ENCODE measurements at places on chromosomes 5 and 9. TPM values are rescaled to one million over a fixed set of nuclear protein-coding genes. Genes with fewer than 3 reads are reported as not detected.

The UNC13B gene
- 17.9 TPM for total RNA-seq

The FCN1 gene
- total RNA-seq = 0.82 TPM

DNA sequence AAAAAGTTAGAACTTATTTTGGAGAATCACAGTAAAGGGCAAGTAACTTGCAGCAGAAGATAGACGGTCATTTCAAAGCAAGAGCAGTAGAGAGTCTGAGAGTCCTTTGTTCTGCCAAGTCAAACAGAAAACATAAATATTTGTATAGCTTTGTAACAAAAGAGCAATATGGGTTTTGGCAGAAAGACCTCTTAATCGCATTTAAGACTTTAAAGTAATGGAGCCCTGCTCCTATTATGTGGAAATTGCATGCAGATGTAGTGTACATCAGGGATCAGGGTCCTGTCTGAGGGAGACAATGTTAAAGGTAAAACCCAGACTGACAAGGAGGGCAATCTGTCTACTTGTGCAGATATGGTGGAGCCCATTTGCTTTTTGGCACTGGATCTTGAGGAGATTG is 87.2 kb downstream of the PGM5 start:
- no peak for DNase-seq

- DNase-seq = no peak
Measured at GRCh38 chr5:4019841-4020240, 424.2 kb downstream of the IRX1 start.

The RELL2 gene
- total RNA-seq = 7.3 TPM

- DNase-seq = no peak
Measured at GRCh38 chr5:88940713-88941112, 57.7 kb upstream of the MEF2C start.

GRCh38 chr5:89399548-89399947 is 516.6 kb upstream of the MEF2C start:
- no peak for DNase-seq

GRCh38 chr9:112212926-112213325 is 37.8 kb upstream of the SUSD1 start:
- DNase-seq = no peak

DNA sequence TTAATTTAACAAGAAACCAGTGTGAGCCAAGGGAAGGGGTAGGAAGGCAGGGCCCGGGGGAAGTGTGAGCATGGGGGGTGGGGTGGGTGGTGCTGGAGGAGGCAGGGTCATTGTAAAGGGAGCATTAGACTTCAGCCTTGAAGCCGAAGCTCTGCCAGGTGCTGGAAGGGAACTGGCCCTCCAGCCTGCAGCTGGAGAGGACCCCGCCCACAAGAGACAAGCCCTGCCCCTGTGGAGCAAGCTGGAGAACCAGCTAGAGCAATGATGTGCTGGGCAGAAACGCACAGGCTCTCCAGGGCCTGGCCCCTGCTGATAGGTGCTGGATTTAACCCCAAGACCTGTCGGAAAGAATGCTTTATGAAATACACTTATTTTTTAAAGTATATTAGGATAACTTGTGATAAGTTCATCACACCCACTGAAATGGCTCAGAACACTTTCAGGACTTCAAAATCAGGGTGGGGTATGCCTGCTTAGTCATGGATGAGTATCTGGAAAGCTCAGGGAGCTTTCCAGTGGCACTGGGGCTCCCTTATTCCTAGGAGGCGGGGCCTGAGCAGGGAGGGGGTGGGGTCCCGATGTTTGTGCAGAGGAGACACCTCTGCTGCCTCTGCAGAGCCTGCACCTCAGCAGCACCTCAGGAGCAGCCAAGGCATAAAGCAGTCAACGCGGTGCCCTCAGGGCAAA is 27.1 kb downstream of the UBE2QL1 start:
- DNase-seq = no peak

The TLR4 gene
- total RNA-seq = 4.9 TPM

The TAF11L2 gene
- total RNA-seq = not detected

DNA sequence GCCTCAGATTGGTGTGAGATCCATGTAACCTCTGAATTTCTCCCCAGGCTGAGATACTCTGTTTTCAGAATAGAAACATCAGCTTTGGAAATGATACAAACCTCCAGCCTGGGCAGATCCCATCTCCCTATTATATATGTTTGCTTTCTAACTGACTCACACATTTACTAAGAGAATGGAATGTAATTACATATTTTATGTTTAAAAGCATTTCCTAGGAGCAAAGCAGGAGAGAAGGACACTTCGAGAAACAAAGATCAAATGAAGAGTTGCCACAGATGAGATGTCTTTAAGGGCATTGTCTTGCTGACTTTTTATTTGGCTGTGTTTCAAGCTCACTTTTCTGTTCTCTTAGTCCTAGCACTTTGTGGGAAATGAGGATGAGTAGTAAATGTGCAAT is 96.3 kb downstream of the CDH18 start:
- no peak for DNase-seq

DNA sequence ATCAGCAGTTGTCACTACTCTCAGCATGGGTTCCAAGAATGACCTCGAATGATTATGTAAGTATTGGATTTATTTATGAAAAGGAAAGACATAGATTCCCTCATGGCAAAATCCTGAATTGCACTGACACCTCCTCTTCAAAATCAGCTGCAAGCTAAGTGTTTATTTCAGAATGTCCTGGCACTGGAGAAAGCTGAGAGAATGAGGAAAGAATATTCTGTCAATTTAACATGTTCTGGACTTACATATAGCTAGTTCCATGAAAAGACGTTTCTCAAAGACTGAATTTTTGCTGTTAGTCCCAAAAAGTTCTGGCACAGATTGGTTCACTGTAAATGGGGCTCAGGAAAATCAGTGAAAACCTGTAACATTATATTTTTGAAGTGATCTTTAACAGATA is 120.3 kb downstream of the NREP start:
- no peak for DNase-seq

The FOXD4L3 gene
- not detected for total RNA-seq

DNA sequence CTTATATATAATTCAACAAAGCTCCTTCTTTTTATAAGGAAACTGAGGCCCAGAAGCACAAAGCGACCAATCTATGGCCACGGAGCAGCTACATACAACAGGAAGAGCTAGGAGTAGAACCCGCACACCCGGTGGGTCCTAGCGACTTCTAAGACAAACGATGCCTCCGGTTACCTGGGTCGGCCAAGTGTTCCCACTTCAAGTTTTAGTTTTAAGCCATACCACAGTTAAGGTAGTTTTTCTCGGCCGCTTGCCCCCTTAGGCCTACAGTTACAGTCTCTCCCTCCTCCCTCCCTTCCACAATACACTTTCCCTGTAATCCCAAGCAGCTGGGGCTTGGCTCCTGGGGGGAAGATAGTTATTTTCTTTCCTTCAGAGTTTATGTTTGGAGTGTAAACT is 533 bp downstream of the SREK1IP1 start:
- no peak for DNase-seq

- no peak for DNase-seq
Measured at GRCh38 chr5:60084226-60084625, 190.7 kb upstream of the PDE4D start.

DNA sequence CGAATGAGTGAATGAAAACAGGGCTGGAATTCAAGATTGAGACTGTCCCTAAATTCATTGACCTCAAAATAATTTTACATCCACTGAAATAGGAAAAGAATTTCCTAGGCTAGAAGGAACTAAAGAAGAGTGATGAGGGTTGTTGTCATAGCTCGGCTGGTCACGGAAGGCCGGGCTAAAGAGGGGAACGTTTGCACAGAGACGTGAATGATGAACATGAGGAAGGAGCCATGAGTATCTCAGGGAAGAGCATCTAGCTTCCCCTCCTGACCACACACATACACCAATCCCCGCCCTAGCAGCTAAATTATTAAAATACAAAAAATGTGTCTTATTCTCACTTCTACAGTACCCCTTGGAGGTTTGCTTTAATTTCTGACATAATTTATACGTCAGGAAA is 124.4 kb upstream of the ABCA1 start:
- DNase-seq = no peak

The SYK gene
- 2.0 TPM for total RNA-seq

The PCDHGA8 gene
- 5.7 TPM for total RNA-seq
